Sigmoid colon (tissue), 7 donors: ENCODE measurements at places on chromosomes 4 and X. TPM values are rescaled to one million over a fixed set of nuclear protein-coding genes. Genes with fewer than 3 reads are reported as not detected.

- H3K27ac ChIP-seq, result no peak overlapping the region
- H3K4me1 ChIP-seq, result peaks cover 23% of the 10 kb centered on the region
- H3K27me3 ChIP-seq, result no peaks in the 10 kb centered on the region
Observed at GRCh38 chr4:38161208-38162113, 201.3 kb downstream of the PTTG2 start.

DNA sequence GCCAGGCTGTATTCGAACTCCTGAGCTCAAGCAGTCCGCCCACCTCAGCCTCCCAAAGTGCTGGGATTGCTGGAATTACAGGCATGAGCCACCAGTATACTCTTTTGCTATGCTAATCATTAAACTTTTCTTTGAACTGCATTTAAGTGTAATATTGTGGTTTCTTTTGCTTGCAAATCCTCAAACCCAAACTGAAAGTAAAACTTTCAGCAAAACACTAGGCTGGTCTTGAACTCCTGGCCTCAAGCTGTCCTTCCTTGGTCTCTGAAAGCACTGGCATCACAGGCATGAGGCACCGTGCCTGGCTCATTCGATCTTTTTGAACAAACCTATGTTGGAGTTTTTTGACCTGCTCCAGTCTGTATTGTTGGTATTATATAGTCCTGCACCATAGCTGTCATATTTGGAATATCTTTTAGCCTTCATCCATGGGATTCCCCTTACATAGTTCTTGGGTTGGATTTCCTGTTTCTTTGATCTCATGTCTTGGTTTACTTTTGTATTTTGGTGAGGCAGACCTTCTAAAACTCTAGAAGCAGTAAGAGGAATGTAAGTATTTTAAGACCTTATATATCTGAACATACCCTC, 34.1 kb downstream of the MOB1B start:
- H3K27ac ChIP-seq, result no peak overlapping the region
- H3K36me3 ChIP-seq, result no peaks in the 10 kb centered on the region
- H3K27me3 ChIP-seq, result no peaks in the 10 kb centered on the region
- no peak for DNase-seq

GRCh38 chrX:133177202-133177601, 41.0 kb downstream of the TFDP3 start:
- no peaks in the 10 kb centered on the region for H3K36me3 ChIP-seq
- no peak overlapping the region for H3K4me3 ChIP-seq
- DNase-seq, result no peak
- H3K27ac ChIP-seq, result no peak overlapping the region
- H3K4me1 ChIP-seq, result no peaks in the 10 kb centered on the region

The ADRA2C gene
- total RNA-seq, result 0.33 TPM

GRCh38 chrX:46791927-46792809, 33.2 kb upstream of the SLC9A7 start:
- no peak overlapping the region for H3K4me3 ChIP-seq
- DNase-seq, result no peak
- no peaks in the 10 kb centered on the region for H3K27me3 ChIP-seq
- H3K36me3 ChIP-seq, result no peaks in the 10 kb centered on the region

DNA sequence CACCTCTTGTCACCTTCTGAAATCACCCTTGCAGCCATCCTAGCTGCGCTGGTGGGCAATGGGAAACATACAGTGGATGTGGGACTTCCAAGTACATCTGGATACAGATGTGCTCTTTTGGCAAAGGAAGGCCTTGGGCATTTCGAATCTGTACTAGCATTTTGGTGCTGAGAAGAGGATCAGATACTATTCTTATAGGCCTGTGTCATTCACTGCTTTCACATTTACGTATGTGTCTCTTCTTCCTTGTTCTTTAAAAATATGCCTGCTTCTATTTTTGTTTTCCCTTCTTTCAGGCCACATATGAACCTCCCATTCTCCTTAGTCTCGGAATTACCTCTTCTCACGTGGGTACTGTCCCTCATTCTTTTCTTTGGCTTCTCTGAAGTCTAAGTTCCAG, 53.1 kb downstream of the EFNB1 start:
- no peaks in the 10 kb centered on the region for H3K36me3 ChIP-seq
- H3K27me3 ChIP-seq, result no peaks in the 10 kb centered on the region
- DNase-seq, result no peak
- no peak overlapping the region for H3K27ac ChIP-seq
- no peak overlapping the region for H3K4me3 ChIP-seq
